ENCODE measurements at places on chromosomes 16 and 17.

DNA sequence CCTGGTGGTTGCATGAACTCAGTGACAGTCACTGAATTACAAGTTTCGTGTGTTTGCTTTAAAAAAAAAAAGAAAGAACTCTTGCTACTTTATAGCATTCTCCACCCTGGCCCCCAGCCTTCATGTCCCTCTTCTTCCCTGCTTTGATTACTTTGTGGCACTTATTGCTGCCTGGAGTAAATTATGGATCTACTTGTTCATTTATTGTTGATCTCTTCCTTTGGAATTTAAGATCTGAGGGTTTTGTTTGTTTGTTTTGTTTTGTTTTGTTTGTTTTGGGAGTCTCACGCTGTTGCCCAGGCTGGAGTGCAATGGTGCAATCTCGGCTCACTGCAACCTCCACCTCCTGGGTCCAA lies 126.5 kb downstream of the ABCC6 start:
- DNase-seq, result no peak

DNA sequence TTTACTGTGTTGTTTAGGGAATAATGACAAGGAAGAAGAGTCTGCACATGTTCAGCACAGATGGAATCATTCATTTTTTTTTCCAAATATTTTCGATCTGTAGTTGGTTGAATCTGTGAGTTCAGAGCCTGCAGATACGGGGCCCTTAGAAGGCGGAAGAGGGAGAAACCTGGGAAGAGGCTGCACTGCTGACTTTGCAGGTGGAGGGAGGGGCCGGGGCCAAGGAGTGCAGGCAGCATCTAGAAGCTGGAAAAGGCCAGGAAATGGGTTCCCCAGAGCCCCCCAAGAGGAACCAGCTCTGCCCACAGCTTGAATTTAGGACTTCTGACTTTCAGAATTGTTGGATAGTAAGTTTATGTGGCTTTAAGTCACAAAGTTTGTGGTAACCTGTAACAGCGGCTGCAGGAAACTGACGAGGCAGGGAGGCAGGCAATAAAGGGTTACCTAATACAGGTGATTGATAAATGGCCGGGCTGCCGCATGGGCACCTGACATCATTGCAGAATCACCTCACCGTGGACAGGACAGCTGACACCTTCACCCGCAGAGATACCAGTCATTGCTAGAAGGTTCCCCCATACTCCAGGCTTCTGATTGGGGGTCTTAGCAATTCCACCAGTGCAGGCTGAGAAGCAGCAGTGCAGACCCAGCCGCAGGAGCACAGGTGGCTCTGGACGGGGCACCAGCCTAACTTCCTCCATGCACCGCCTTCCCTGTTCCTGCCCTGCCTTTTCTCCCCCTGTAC lies 181.3 kb downstream of the IRF8 start:
- DNase-seq, result no peak

DNA sequence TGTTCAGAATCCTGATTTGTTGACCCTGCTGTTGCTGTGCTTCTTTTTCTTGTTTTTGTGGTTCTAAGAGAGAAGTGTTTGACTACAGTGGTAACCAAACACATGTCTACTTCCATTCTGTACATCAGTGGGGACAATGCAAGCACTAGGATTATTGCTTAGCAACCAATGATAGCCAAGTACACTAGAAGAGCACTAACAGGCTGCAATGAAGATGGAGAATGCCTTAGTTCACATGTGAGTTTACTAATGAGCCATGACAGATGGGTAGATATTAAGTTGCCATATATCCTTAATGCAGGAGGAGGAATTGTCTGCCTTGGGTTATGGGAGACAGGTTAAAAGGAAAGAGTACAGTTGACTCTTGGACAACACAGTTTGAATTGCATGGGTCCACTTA lies 8.3 kb downstream of the EFCAB5 start:
- DNase-seq, result no peak

DNA sequence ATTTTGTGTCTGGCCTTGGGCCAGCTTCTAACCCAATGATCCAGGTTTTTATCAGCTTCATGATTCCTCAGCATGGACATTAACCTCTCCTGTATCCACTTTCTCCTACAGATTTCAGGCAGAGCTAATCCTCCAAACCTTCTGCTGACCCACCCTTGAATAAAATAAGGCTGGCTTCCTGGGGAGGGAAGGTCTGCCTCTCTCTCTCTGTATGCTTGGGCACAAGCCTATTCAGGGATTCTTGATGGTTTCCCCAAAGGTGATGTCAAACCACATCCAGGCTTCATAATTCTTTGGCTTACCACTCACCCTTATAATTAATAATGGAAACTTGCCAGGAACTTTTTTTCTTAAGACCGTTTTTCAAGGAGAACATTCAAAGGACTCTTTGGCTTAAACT lies 240.1 kb downstream of the UTP18 start:
- no peak for DNase-seq

- no peak for DNase-seq
Observed at GRCh38 chr17:39716879-39717536, 13.3 kb downstream of the MIEN1 start.
